ENCODE measurements at places on chromosomes 3 and 15.

- DNase-seq: no peak
Measured at GRCh38 chr3:56724676-56725075, 41.6 kb upstream of the TASOR start.

DNA sequence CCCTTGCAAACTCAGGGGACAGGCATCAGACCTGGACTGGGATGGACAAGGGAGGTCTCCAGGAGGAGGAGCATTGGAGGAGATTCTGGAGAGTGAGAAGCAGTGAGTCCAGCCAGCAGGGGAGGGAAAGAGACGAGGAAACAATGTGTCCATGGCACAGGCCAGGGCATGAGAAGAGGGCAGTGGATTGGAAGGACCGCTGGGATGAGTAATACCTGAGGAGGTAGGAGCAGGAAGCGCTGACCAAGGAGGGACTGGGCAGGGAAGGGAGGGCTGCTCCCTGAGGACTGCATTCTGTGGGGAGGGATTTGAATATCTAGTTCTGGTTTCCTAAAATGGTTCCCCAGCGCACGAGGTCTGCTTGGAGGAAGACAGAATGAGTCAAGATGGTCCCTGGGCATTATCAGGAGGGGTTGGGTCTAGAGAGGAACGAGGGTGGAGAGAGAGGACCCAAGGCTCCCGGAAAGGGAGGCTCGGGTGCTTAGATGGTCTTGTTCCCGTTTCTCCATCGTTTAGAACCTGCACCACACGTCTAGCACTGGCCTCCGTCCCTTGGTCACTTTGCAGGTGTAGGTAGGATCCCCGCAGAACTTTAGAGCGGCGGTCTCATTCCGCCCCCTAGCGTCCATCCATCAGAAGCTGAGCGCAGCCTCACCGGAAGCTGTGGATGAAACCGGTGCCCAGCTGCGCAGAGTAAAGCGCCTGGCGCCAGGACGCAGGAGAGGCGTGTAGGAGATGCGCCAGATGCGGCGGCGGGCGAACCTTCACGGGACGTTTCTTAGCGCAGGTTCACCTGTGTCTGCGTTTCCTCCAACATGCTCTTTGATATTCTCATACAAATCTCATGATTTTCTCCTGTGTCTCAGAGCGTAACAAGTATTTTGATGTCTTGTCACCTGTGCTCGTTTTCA, 190.7 kb upstream of the NDN start:
- no peak for DNase-seq

- DNase-seq: no peak
Measured at GRCh38 chr3:185729337-185730055, 95.3 kb downstream of the IGF2BP2 start.

DNA sequence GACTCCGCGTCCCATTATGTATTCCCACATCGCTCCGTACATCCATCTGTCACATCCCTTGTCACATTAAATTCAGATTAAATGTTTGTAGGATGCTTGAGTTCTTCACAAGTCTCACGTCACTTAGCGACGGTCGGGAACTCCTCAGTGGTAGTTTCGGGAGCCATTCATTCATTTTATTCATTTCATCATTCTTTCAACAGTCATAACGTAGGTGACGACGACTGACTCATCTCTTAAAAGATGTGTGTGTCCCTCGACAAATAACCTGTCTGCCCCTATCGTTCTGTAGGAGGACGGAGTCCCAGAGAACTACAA, 272 bp upstream of the SRPRB start:
- DNase-seq: no peak

DNA sequence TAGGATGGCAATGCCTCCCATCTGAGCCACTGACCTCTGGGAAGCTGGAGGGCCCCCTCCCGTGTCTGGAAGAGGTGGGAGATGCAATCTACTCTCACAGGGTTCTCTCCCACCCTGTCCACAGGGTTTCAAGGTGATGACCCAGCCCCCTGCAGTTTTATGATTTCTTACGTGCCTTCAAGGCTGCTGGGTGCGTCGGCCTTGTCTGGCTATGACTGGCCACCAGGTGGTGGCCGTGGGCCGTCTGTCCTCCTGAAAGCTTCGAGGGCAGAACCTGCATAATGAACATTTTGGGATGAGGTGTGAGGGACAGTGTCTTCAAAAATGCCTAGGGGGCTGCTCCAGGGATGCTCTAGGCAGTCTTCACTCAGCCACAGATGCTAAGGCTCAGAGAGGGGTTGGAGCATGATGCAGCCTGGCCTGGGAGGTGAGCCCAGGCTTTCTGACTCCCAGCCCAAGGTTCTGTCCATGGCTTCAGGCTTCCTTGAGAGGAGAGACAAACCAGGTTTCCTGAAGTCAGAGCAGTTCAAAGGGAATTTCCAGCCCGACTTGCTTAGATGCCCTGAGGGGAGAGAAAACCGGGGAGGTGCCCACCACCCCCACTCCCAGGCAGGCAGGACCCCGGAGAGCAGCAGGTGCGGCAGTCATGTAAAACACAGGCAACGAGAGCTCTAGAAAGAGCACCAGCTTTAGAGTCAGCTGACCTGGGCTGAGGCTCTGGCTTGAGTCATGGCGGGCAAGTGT, 18.7 kb downstream of the ISG20 start:
- DNase-seq: no peak

- DNase-seq: no peak
Measured at GRCh38 chr3:168416446-168416845, 320.7 kb upstream of the GOLIM4 start.

- DNase-seq: no peak
Measured at GRCh38 chr3:18717598-18717997, 292.5 kb upstream of the SATB1 start.

DNA sequence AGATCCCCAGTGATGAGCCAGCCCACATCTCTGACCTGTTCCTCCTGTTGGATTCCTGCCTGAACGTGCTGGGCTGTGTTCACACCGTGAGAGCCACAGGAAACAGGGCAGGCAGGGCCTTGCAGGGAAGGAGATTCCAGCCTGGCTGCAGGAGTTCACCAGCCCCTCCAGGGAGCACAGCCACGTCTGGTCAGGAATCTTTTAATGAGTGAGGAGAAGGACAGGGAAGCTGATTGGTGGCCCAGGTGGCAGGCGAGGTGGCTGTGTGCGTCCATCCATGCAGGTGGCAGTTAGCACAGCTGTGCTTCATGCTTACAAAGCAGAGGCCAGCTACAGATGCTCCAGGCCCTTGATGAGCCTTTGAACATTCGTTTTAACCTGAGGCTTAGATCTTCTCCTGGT, 10.5 kb downstream of the LRRK1 start:
- no peak for DNase-seq

DNA sequence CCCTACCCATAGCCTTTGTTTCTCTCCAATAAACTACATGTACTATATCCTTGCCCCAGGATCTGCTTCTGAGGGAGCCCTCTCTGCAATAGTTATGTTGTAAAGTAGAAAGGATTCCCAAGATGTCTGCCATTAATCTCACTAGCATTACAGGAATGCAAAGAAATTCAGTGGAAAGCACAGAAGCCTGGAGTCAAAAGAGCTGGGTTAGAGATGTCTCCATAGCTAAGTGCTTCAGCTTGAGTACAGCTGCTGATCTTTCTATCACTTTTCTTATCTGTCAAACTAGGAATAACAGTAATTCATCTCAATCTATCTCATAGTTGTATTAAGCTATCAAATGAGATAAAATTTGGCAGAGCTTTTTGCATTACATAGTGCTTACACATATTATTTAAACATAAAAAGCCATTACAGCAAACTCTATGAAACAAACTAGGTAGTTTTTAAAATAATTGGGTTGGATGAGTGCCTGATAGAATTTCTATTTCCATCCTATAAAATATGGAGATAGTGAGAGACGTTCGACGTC, 799.5 kb upstream of the SEMA6D start:
- DNase-seq: no peak

GRCh38 chr3:134775831-134776230, 19.2 kb upstream of the EPHB1 start:
- DNase-seq: no peak

GRCh38 chr15:40845036-40845435, 1.2 kb downstream of the SPINT1 start:
- no peak for DNase-seq

DNA sequence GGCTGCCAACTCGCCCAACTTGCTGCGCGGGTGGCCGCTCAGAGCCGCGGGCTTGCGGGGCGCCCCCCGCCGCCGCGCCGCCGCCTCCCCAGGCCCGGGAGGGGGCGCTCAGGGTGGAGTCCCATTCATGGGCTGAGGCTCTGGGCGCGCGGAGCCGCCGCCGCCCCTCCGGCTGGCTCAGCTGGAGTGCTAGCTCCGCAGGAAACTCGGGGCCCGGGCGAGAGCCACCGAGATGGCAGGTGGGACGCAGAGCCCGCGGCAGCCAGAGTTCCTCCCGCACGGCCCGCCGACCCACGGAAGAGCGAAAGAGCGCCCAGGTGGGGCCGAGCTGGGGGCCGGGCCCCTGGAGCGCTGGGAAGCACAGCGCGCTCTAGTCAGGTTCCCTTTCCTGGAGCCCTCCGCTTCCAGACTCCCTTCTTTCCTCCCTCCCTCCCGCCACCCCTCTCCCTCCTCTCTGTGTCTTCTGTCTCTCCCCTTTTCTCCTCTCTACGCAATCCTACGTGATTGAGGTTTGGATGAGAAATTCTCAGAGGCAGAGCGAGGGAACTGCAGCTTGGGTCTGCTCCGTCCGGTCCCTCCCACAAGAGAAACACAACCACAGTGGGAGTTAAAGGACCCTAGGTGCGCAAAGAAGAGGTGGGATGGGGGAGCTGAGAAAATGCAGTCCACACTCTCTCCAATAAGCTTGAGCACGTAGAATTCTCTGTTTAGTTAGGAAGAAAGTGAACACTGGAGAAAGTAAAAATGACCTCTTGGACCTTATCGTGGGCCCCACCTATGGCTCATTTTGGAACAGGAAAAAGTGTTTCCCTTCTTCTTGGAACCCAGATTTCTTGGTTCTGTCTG, 317.3 kb downstream of the FGF12 start:
- DNase-seq: no peak

GRCh38 chr3:13714251-13714916, 165.5 kb downstream of the FBLN2 start:
- no peak for DNase-seq

DNA sequence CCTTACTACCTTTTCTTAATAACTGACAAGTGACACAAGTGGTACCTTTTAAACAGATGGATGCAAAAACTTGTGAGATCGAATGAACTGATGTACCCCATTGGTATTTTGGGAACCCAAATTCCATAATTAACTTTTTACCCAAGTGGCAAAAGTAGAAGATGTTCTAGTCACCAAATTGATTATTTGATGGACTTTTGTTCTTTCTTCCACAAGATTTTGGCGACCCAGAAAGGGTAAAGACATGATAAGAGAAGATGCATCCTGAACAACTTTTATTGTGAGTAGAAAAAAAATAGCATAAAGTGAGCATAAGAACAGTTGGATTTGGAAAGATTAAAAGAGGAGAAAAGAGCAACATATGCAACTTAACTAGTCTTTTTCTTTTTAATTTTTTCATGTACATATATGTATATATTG, 159.5 kb downstream of the TIGIT start:
- no peak for DNase-seq

DNA sequence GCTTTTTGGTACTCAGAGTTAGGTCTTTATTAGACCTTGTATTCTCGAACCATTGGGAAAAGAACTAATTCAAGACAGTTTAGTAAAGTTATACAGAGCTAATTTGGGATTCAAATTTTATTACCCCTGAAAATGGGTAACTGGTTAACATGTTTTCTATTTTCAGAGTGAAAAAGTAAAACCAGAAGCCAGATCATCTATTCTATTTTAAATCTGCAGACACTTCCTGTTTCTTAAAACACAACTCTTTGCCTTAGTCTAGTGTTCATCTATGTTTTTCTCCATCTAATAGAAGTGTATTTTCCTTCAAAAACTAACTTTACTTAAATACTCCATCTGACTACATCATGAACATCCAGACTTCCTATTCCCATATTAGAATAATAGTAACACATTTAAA, 113.4 kb downstream of the CCNL1 start:
- no peak for DNase-seq

DNA sequence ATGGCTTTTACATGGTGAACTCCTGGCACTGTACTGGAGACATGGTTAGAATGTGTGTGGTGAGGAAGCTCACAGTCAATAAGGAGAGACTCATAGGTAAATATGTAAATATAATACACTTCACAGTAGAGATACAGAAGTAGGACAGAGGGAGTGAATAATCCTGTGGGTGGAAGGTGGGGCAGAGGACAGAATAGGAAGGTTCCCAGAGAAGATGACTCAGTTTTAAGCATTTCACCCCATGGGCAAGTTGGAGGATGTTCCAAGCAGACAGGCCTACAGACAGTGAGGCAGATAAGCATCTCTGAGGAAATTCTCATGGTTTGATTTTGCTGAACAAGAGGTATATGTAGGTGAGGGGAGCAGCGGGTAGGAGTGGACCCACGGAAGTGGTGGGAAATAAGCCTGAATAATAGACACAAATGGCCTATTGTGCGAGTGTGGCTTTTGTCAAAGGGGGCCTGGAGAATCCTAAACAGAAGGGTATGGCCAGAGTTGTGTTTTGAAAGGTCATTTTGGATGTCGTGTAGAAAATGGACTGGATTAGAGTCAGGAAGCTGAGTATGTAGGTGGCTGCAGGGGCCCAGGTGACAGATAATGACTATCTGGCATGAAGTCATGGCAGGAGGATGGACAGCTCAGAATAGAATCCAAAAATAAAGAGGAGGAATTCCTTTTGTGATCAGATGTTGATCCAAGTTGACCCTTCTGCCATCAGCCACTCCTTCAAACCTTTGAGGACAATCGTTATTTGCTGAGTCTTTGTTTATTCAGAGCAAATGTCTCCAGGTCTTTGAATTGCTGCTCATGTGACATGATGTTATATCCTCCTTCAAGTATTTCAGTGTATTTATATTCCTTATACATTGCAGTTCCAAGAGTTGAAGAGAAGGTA, 97.3 kb upstream of the THRB start:
- no peak for DNase-seq

GRCh38 chr3:67493808-67494207, 160.6 kb downstream of the SUCLG2 start:
- no peak for DNase-seq

GRCh38 chr3:155502630-155503029, 209.1 kb upstream of the STRIT1 start:
- DNase-seq: no peak

DNA sequence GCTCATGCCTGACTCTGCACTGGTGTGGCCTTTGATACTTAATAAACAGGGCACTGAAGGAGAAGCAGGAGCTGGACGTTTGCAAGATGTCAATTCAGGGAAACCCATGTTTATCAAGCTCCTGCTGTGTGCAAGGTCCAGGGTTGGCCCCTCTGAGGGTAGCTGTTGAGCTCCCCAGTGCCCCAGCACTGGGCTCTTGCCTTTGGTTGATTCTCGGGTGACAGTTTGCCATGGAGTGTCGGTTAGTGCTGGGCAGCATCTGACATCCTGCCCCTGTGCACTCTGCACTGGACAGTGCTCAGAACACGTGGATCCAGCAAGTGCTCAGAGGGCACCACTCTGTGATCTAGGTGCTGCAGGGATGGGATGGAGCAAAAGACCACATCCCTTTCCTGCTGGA, 7.3 kb downstream of the HDAC11 start:
- no peak for DNase-seq

- DNase-seq: no peak
Measured at GRCh38 chr3:12929801-12930200, 88.4 kb upstream of the RPL32 start.

- DNase-seq: no peak
Measured at GRCh38 chr3:14991151-14991742, 43.9 kb downstream of the NR2C2 start.

GRCh38 chr3:60983906-60984305, 267.3 kb downstream of the FHIT start:
- DNase-seq: no peak

GRCh38 chr15:28974142-28974541, 88.4 kb downstream of the APBA2 start:
- no peak for DNase-seq

- DNase-seq: no peak
Measured at GRCh38 chr3:141348837-141349236, 19.5 kb upstream of the ZBTB38 start.

- DNase-seq: no peak
Measured at GRCh38 chr15:50046159-50046558, 72.9 kb downstream of the ATP8B4 start.

Measured in stimulated activated CD8-positive, alpha-beta memory T cell treated with anti-CD3 and anti-CD28 coated beads, Interleukin-4, amount 100 ng/mL, for 4 hours (primary cell).